A549 treated with CpdA at 1 μM for 4 hours (cell line): ENCODE measurements at places on chromosomes 2 and 18. TPM values are rescaled to one million over a fixed set of nuclear protein-coding genes. Genes with fewer than 3 reads are reported as not detected.

SERPINB4 gene
- 0.16 to 0.26 TPM (median 0.20 TPM) in 5 replicates for total RNA-seq

ABCG5 gene
- 0.01 TPM in 1 of 5 replicates, not detected in the others for total RNA-seq

RGPD4 gene
- total RNA-seq = 0.06 to 0.07 TPM (median 0.06 TPM) in 4 of 5 replicates, not detected in the other

FKBP1B gene
- total RNA-seq = 8.6 to 10.1 TPM (median 8.9 TPM) in 5 replicates

FSHR gene
- total RNA-seq = not detected in 5 replicates
